Thymus (tissue), 14 donors: ENCODE measurements at places on chromosomes 3 and 15. TPM values are rescaled to one million over a fixed set of nuclear protein-coding genes. Genes with fewer than 3 reads are reported as not detected.

FBLN2 gene
- total RNA-seq = 15.3 TPM

CCDC39 gene
- total RNA-seq = 0.05 TPM

AHSG gene
- total RNA-seq = 0.33 TPM

SIDT1 gene
- total RNA-seq = 4.2 TPM

STOML1 gene
- 13.0 TPM for total RNA-seq

EPB42 gene
- total RNA-seq = 2.8 TPM

SIN3A gene
- total RNA-seq = 23.6 TPM

DNA sequence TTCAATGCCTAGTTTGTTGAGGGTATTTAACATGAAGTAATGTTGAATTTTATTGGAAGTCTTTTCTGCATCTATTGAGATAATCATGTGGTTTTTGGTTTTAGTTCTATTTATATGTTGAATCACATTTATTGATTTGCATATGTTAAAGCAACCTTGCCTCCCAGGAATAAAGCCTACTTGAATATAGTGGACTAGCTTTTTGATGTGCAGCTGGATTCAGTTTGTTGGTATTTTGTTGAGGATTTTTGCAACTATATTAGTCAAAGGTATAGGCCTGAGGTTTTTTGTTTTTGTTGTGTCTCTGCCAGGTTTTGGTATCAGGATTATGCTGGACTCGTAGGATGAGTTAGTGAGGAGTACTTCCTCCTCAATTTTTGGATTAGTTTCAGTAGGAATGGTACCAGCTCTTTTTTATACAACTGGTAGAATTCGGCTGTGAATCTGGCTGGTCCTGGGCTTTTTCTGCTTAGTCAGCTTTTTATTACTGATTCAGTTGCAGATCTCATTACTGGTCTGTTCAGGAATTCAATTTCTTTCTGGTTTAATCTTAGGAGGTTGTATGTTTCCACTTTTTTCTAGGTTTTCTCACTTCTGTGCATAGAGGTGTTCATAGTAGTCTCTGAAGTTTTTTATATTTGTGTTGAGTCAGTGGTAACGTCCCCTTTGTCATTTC lies 209.8 kb upstream of the RBMS3 start:
- DNase-seq = no peak

DNA sequence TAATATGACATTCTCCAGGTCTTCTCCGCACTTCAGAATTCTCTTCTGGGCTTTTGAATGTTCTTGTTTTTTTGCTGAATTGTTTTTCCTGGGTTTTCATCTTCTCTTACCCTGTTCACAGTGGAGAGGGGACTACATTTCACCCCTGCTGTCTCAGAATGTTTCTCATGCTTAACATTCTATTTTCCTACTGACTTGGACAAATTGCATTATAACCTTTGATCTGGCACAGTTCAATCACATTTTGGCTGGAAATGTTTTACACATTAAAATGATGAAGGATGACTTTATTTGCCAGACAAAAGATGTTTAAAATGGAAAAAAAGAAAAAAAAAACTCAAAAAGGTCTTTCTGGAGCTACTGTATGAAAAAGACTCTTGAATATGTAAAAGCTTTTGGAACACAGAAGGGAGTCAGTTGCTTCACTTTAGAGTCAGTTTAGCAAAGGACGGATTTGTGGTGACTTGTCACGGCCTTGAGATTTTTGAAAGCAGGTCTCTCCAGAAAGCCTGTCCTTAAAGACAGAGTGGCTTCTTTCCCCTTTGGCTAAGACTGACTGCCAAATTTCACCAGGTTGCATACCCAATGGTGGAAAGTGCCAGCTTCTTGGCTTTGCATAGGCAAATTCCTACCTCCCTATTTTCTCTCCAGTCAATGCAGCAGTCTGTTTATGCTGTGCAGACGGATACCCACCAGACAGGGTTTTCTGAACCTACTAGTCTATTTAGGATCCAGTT lies 401.0 kb upstream of the TBL1XR1 start:
- no peak for DNase-seq

GRCh38 chr3:147797095-147797494 lies 387.9 kb downstream of the ZIC1 start:
- DNase-seq = no peak

GRCh38 chr3:140603766-140604165 lies 74.1 kb upstream of the TRIM42 start:
- DNase-seq = no peak

DNA sequence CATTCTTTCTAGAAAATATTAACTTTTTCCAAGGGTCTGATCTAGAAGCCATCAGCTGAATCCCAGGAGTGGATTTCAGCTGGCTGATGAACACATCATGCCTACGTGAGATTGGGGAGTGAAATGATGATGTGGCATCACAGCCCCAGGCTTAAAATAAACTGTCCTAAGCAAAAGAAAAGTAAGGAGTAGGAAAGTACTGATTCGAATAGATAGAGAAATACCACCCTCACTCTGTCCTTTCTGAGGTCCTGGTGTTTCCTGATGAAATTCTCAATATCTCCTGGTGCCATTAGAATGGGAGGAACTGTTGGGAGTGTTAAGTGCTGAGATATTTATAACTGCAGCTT lies 376.8 kb upstream of the SEMA6D start:
- no peak for DNase-seq

DNA sequence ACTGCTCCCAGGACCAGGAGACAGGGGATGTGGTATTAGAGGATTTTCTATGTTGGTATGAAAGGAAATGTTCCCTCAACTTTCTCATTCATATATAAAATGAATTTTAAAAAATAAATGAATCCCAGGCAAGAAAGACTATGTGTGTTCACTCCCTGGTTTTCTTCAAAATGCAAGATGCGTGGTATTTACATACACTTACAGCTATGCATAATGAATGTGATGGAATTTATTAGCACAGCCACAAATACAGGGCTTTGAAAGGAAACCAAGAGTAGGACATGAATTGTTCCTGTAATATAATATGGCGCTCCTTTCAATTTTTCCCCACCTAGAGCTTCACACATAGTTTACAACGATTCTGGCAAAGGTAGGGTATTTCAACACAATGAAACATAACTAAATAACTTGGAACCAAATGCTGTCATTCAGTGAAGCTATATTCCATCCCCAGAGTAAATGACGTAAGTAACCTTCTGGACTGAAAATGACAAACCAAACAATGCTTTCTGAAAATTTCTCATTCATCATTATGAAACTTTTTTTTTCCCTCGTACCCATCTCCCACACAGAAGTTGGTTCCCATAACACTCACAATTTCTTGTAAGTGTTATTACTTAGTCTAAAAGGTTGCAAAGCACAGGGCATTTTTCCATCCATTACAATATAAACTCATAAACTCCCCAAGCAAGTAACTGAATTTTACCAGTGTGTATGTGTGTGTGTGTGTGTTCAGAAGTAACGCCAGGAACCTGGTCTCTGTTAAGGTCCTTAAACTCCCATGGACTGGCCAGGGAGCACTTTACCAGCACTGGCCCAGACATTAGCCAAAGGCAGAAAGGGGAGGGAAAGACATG lies 41.8 kb downstream of the CBLB start:
- DNase-seq = no peak

- DNase-seq = no peak
Observed at GRCh38 chr3:117735481-117736101, 1026.0 kb downstream of the TUSC7 start.

- DNase-seq = no peak
Observed at GRCh38 chr3:41808152-41808551, 153.8 kb downstream of the ULK4 start.

DNA sequence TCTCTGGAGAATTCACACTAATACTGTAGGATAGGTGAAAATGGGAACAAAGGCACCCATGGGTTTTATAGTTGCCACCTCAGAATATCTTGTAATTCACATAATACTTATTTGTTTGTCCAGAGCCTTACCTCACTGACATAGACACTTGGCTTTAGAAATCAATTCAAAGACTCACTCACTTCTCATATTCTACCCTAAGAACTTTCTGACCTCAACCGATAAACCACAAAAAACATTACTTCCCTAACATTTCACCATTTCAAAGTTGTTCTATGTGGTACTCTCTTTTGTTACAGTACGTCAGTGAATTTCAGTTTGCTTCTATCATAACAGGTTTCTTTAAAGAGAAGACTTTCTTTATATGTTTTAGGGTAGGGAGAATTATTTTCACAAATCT lies 359.3 kb downstream of the IGSF11 start:
- DNase-seq = no peak

GRCh38 chr15:69556344-69556743 lies 103.7 kb downstream of the RPLP1 start:
- DNase-seq = no peak

DNA sequence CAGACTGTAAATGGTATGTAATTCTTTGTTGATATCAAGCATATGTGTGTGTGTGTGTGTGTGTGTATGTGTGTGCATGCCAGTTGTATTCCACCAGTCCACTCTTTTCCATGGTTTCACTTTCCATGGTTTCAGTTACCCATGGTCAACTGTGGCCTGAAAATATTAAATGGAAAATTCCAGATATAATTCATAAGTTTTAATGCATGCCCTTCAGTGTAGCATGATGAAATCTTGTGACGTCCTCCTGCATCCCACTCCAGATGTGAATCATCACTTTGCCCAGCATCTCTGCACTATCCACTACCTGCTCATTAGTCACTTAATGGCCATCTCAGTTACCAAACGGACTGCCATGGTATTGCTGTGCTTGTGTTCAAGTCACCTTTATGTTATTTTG lies 215.9 kb downstream of the GBE1 start:
- DNase-seq = no peak

- no peak for DNase-seq
Observed at GRCh38 chr3:55605443-55606236, 118.5 kb upstream of the WNT5A start.

DNA sequence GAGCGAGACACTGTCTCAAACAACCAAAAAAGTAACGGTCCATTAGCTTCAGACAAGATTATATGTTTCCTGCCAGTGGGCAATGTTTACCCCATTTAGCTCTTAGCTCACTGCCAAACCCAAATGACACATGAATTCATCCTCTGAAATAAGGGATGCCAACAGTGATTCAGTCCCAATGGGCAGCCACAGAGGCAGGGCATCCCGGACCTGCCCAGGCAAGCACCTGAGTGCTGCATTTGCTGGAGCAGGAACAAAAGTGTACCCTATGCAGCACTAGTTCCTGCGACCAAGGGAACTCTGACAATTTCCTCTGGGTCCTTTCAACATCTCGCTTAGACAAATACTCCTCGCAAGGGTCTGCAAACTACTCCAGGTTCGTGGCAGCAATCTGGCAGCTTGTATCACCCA lies 8.0 kb downstream of the IP6K2 start:
- no peak for DNase-seq
